Natural killer cell (primary cell): ENCODE measurements at places on chromosomes 2 and 18.
A peak's percentile ranks its signal among the peaks of the same experiment; 100 is the strongest.

DNA sequence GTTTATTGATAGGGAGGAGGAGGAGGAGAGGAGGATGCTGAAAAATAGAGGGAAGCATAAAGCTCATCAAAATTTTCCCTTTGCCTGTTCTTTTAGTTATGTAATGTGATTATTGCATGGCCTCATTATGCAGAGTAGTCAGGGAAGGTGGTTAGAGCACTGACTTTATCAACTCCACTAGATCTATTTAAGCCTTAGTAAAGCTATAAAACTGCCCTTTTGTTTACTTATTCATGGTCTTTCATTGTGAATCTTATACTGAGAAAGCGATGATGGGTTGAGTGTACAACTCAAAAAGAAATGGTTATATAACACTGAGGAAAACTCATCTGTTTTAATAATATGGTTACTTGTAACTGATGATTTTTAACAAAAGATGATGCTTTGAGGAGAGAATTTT is 81.7 kb downstream of the MAP4K4 start:
- no peaks in the 10 kb centered on the region for H3K36me3 ChIP-seq
- DNase-seq: no peak
- H3K4me1 ChIP-seq: peaks cover 37% of the 10 kb centered on the region
- H3K4me3 ChIP-seq: no peak overlapping the region

GRCh38 chr2:224927646-224928173 is 114.6 kb downstream of the DOCK10 start:
- H3K4me3 ChIP-seq: no peak overlapping the region
- peaks cover 63% of the 10 kb centered on the region for H3K4me1 ChIP-seq
- H3K36me3 ChIP-seq: peaks cover 34% of the 10 kb centered on the region
- H3K27ac ChIP-seq: peak overlapping the region; percentile 63

DNA sequence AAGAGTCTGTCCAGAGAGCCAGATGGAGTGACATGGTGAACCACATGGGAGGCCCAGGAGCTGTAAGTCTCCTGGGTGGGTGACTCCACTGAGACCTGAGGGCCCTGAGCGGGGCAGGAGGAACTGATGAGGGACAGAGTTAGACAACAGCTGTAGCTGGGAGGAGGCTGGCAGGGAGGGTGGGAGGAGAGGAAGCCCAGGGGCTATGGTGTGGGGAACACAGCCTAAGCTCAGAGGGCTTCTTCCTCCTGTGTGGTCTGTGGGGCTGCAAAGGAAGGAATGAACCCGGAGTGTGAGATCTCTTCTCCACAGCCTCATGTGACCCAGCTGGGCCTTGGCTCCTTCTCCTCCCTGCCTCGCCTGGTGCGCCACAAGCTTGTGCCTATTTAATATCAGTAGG is 395.6 kb upstream of the HS6ST1 start:
- no peak overlapping the region for H3K27ac ChIP-seq
- no peak overlapping the region for H3K4me3 ChIP-seq
- no peaks in the 10 kb centered on the region for H3K36me3 ChIP-seq
- H3K4me1 ChIP-seq: peaks cover 6% of the 10 kb centered on the region
- no peak for DNase-seq

DNA sequence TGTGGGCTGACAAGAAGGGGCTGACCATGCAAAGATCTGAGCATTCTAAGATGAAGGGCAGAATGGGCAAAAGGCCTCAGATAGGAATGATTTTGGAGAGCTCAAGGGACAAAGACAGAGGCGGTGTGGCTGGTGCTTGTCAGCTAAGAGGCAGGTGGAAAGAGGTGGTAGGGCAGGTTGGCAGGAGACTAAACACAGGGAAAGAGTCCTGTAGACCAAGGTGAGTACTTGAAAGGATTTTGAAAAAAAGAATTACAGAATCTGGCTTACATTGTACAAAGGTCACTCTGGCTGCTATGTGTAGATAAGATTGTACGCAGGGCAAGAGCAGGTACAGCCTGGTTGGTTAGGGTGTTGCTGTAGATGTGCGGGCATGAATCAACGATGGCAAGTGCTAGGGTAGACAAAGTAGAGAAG is 50.6 kb downstream of the STK39 start:
- no peaks in the 10 kb centered on the region for H3K36me3 ChIP-seq
- no peaks in the 10 kb centered on the region for H3K27me3 ChIP-seq
- H3K4me1 ChIP-seq: peaks cover 55% of the 10 kb centered on the region
- H3K4me3 ChIP-seq: no peak overlapping the region
- no peak overlapping the region for H3K27ac ChIP-seq
